Ammon's horn (tissue), 1 donor: ENCODE measurements at places on chromosomes 3 and 15.

- DNase-seq: no peak
Measured at GRCh38 chr3:115388811-115389210, 234.5 kb upstream of the GAP43 start.

GRCh38 chr3:71069797-71070196 is 513.7 kb downstream of the FOXP1 start:
- DNase-seq: peak; percentile 67

DNA sequence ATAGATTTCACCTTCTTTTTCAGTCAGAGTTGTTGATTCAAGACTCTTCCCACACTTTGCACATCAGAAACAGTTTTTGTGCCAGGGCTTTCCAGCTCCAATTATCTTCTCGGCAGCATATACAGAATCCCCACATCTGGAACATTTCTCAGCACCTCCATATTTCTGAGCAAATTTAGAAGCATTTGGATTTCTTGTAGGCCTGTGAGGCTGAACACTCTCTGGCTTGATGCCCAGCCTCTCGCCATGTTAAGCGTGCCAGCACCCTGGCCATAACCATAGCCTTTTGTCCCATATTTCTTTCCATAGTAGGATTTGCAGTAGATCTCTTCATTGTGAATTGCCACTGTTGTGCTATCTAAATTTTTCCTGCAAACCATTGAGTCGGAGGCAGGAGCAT is 28.3 kb downstream of the CD80 start:
- no peak for DNase-seq

DNA sequence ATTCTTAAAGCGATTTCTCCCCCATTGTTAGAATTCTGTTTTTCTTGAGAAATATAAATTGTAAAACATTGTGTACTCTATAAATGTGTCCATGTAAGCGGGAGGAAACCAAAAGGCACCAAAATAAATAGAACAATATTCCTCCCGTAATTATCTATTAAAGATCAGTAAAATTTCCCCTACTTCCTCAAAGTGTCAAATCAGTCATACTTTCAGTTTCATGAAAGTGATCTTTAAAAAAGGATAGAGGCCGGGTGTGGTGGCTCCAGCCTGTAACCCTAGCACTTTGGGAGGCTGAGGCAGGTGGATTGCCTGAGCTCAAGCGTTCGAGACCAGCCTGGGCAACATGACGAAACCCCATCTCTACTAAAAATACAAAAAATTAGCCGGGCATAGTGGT is 278.9 kb downstream of the MECOM start:
- DNase-seq: no peak

- no peak for DNase-seq
Measured at GRCh38 chr3:191985691-191986090, 524.7 kb downstream of the PYDC2 start.
